Adrenal gland (tissue), 19 donors: ENCODE measurements at places on chromosomes 13 and 19.

DNA sequence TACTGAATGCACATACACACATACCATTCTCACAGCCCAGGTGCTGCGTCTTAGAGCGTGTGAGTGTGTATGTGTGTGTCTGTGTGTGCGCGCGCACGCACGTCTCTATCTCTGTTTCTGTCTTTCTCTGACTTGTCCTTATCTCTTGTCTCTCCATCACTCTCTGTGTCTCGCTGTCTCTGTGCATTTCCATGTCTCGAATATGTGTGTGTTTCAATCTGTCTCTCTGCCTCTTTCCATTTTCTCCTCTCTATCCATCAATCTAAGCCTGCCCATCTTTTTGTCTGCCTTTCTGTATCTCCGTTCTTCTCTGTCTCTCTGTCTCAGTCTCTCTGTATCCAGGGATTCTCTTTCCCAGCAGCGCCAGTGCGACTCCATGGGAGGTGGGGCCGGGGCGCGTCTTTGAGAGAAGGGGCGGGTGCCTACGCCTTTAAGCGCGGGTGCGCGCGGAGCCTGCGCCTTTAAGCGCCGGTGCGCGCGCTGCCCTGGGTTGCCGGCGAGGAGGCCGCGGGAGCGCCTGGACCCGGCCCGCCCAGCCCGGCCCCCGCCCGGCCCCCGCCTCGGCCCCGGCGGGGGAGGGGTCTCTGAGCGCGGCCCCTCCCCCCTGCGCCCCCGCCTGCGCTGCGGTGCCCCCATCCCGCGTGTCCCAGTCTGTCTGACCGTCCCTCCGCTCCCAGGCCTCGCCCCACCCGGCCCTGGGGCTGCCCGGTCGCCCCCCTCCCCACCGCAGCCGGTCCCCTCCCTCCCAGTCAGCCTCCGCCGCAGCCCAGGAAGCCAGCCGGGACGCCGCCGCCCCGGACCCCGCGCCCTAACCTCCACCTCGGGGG, at the start of gene LRFN3:
TSS of gene LRFN3 (plus strand) at position 464 of the 827 bp plus-strand sequence. CDS start 3,052 bp downstream, outside the sequence.
- peak within 1 kb of the TSS; percentile 96 for H3K4me3 ChIP-seq
- DNase-seq: peak; percentile 82
- no peaks in the 10 kb centered on the region for H3K36me3 ChIP-seq
- H3K4me1 ChIP-seq: peaks cover 18% of the 10 kb centered on the region
- peak within 1 kb of the TSS; percentile 73 for H3K27ac ChIP-seq

GRCh38 chr19:12782424-12783290, 7.3 kb upstream of the HOOK2 start:
- DNase-seq: peak; percentile 89
- H3K4me1 ChIP-seq: peaks cover 62% of the 10 kb centered on the region
- H3K36me3 ChIP-seq: no peaks in the 10 kb centered on the region
- no peaks in the 10 kb centered on the region for H3K27me3 ChIP-seq

DNA sequence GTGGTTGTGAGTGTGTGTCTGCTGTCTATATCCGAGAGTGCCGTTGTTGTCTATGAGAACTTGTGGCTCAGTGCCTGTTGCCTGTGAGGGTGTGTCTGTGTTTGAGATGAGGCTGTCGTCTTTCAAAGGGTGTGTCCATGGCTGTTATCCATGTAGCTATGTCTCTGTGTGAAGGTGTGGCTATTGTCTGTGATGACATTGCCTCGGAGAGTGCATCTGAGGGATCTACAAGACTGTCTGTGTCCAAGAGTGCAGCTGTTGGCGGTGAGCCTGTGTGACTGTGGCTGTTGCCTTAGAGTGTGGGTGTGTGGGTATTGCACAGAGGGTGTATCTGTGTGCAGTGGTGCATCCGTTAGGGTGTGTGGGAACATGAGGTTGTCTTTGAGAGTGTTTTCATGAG, 4.9 kb downstream of the NUMBL start:
- H3K4me3 ChIP-seq: no peak overlapping the region
- H3K4me1 ChIP-seq: peaks cover 13% of the 10 kb centered on the region
- H3K36me3 ChIP-seq: peaks cover 22% of the 10 kb centered on the region
- peak overlapping the region; percentile 22 for H3K27ac ChIP-seq
- no peak for DNase-seq

- peak overlapping the region; percentile 90 for H3K27ac ChIP-seq
- peak; percentile 97 for DNase-seq
- H3K4me1 ChIP-seq: peaks cover 9% of the 10 kb centered on the region
- no peaks in the 10 kb centered on the region for H3K27me3 ChIP-seq
- peak overlapping the region; percentile 31 for H3K4me3 ChIP-seq
- H3K36me3 ChIP-seq: no peaks in the 10 kb centered on the region
These were observed 17.2 kb upstream of the ZNF331 start for GRCh38 chr19:53520547-53521372.

GRCh38 chr19:39754971-39755370, 17.1 kb upstream of the CLC start:
- no peaks in the 10 kb centered on the region for H3K27me3 ChIP-seq
- DNase-seq: no peak
- no peak overlapping the region for H3K4me3 ChIP-seq
- no peak overlapping the region for H3K27ac ChIP-seq

GRCh38 chr19:10858204-10858828, 10.1 kb downstream of the C19orf38 start:
- no peak overlapping the region for H3K4me3 ChIP-seq
- no peaks in the 10 kb centered on the region for H3K27me3 ChIP-seq
- no peak overlapping the region for H3K27ac ChIP-seq
- no peaks in the 10 kb centered on the region for H3K4me1 ChIP-seq
